ENCODE measurements at places on chromosomes 7 and 10.

DNA sequence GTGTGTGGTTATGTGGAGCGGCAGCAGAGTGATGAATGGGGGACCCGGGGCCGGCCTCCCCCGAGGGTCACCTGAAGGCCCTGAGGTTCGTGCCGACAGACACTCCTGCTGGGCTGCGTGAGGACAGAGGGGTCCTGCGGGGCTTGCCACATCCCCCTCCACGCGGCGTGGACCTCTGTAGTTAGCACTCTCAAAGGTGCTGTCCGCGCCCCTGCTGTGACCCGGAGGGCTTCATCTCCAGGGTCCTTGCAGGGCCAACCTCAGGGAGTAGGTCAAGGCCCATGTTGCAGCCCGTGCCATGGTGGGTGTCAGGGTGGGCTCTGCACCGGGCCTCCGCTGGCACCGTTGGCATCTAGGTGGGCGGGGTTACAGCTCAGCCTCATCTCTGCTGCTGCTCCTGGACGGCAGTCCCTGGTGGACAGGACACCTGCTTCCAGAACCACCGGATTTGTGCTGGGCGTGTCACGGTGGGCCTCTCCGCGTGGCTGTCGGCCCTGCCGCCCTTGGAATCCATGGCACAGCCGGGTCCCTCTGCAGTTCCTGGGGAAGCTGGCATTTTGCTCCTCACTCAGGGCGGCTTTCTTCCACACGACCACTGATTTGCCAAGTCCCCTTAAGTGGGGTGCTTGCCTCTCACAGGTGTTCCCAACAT, 19.8 kb upstream of the GET4 start:
- DNase-seq: no peak

- no peak for DNase-seq
Observed at GRCh38 chr7:120862987-120863590, 5.1 kb upstream of the TSPAN12 start.

DNA sequence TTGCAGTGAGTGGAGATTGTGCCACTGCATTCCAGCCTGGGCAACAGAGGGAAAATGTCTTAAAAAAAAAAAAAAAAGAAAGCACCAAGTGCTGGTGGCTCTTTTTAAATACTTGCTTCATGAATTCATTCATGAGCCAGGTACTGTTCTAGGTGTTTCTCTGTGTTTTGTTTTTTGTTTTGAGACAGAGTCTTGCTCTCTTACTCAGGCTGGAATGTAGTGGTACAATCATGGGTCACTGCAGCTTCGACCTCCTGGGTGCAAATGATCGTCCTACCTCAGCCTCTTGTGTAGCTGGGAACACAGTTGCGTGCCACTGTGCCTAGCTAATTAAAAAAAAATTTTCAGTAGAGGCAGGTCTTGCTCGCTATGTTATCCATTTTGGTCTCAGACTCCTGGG, 5.3 kb downstream of the STOX1 start:
- DNase-seq: no peak

DNA sequence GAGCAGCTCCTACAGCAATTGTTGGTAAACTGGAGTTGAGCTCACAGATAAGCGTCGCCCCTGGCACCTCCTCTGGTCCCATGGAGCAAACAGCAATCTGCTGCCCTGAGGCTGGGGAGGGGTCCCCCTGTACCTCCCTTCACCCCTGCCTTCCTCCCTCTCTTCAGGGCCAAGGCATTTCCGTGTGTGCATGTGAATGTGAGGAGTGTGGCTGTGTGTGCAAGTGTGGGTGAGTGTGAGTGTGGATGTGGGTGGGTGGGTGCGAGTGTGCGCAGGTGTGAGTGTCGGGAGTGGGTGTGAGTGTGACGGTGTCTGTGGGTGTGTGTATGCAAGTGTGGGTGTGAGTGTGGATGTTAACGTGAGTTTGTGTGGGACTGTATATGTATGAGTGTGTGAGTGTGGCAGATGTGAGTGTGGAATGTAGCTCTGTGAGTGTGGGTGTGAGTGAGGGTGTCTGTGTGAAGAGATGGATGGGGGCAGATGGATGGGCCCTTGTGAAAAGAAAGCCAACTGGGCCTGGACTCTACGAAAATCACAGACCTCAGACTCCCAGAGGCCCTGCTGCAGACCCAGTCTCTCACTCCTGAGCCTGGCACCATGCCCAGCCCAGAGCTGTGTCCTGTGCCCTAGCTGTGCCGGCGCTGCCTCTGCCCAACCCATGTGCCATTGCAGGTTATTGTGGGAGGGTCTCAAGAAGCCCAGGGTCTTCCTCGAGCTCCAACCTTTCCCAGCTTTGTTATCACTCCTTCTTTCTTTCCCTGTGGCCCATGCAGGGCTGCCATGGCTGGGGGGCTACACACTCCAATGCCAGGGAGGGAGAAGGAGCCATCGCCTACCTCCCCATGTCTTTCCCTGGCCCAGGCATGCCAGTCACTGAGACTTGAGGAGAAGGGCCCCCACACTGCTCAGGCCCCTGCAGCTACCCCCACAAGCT, 73.9 kb downstream of the GRID1 start:
- DNase-seq: no peak

- DNase-seq: no peak
Observed at GRCh38 chr7:22338877-22339276, 18.1 kb downstream of the RAPGEF5 start.

DNA sequence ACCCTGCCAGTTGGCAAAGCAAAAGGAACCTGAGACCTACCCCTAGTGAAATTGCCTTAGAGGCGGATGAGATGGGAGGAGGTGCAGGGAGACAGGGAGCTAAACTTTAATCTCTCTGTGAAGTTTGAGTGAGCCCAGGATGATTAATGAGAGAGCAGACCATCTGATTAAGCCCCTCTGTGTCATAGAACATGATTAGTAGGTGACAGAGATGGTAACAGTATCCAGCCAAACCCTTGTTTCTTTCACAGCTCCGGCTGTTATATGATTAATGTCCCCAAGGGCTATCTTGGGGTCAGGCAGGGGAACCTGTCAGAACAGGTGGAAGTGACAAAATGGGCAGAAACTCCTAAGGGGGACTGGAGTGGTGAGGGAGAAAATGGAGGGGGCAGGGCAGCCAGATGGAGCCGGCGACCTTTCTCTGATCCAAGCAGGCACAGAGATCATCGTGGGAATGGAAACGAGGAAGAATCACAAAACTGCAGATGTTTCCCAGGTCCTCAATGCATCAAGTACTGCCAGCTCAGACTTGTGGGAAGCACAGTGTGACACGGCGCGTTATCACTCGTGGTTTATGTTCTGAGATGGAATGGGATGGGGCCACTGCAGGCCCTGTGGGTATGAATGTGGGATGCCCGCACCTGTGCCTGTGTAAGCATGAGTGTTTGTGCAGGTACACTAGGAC, 684.2 kb downstream of the LRMDA start:
- DNase-seq: no peak

GRCh38 chr10:80753612-80754011, 215.9 kb downstream of the SH2D4B start:
- DNase-seq: no peak

DNA sequence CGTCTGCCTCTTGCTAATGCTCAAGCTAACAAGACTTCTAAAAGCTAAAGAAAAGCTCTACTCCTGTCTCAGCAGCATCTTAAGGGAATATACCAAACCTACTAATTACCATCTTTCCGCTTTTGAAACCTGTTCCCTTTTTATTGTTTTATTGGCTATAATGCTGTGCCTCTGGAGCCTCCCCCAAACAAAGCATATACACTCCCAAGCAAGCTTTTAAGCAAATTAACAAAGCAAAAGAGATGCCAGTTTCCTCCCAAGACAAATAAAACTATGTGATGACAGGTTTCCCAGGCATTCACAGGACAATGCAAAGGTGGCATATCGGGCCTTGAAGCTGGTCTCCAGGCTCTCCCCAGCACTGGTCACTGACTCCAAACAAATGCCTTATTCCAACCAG, 52.9 kb downstream of the SLC37A3 start:
- DNase-seq: no peak

- no peak for DNase-seq
Observed at GRCh38 chr7:117836-118614, 74.3 kb upstream of the FAM20C start.

DNA sequence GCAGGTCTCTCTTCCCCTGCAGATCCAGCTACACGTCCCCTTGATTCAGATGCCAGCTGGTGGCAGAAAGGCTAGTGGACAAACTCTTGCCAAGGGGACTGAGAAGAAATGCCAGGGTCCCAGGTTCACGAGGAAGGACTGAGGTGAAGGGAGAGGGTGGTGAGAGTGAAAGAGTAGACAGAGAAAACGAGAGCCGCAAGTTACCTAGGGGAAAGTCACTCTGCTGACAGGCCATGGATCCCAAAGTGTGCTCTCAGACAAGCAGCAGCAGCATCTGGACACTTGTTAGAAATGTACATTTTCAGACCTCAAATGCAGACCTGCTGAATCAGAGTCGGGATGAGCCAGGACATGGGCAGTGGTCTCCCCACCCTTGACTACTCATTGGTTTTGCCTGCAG, 192.3 kb downstream of the FGFR2 start:
- no peak for DNase-seq

GRCh38 chr10:104899779-104900178, 258.7 kb downstream of the SORCS3 start:
- no peak for DNase-seq

GRCh38 chr7:3683546-3684539, 382.8 kb downstream of the SDK1 start:
- DNase-seq: no peak

GRCh38 chr7:47232751-47233412, 349.0 kb downstream of the TNS3 start:
- no peak for DNase-seq

DNA sequence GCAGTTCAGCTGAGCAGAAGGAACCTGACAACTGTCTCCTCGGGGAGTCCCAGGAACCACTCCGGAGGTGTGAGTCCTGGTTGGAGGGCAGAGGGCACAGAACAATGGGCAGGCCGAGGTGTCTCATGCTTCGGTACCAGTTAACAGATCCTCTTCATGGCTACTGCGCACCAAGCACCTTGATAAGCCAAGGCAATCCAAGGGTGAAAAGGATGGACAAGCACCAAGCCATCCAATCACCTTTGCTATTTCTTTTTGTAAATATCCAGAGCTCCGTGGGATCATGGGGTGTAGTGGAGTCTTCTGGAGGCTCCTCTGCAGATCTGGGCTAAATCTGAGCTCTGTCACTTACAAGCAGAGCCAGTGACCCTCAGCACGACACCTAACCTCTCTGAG, 233.5 kb downstream of the WDR11 start:
- DNase-seq: no peak

DNA sequence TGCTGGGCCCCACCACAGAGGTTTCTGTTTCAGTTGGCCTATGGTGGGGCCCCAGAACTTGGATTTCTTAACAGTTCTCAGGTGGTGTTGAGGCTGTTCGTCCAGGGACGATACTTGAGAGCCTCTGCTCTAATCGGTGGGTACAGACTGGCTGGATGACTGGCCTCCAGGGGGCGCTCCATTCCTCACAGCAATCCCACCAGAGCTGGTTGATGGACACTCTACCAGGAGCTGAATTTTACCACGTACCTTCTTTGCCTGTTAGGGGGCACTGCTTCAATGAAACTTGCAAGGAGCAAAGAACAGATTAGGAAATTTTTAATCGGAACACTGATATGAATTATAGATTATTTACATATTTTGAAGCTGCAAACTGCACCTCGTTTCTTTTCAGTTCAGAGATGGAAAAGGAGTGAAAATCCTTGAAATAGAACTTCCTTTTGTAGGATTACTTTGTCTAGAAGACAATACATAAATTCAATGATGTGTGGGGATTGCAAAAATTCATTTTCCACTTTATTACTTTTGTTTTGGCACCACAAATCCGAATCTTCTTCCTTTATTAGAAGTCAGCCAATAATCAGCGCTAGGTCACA, 44.8 kb downstream of the KBTBD2 start:
- peak; percentile 20 for DNase-seq

DNA sequence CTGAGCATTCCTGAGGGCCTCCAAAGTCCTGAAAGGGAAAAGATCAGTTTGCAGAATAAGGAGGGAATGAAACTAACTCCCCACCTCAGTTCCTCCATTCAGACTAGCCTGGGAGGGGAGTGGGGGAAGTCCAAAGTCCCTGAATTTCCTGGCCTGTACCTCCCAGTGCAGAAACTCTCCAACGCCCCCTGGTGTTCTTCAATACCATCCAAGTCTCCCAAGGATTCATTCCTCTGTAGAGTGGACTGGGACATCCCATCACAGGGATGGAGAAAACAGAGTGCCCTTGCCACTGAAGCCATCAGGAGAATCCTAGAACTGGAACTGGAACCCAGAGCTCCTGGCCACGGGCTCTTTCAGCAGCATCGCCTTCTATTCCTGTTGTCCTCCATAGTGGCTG, 1.6 kb upstream of the COL13A1 start:
- DNase-seq: no peak

GRCh38 chr7:134513169-134513752, 14.1 kb upstream of the AKR1B10 start:
- DNase-seq: no peak

GRCh38 chr7:5997210-5997808, 11.5 kb downstream of the PMS2 start:
- DNase-seq: no peak

DNA sequence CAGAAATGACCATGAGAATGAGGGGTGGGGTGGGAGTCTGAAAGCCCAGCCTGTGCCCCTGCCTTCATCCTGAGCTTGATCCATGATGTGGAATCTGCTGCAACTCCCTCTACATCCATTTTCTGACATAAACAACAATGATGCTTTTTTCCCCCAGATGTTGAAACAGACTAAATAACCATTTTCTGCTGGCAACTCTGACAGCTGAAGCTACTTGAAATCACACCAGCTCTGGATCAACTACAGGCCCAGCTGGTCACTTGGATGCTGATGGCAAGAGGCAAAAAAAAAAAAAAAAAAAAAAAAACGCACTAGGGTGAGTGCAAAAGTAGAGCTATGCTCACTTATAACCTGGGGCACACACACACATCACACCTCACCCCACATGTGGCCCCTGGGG, 74.2 kb downstream of the FAM107B start:
- no peak for DNase-seq
